Left hindlimb (tissue), 1 donor: ENCODE measurements at places on chromosomes 3 and 15.

- DNase-seq, result no peak
Measured at GRCh38 chr3:96915445-96915844, 101.1 kb downstream of the EPHA6 start.

- no peak for DNase-seq
Measured at GRCh38 chr3:59611649-59612443, 562.0 kb upstream of the CFAP20DC start.

- DNase-seq, result no peak
Measured at GRCh38 chr3:62229908-62230307, 143.4 kb downstream of the FEZF2 start.

DNA sequence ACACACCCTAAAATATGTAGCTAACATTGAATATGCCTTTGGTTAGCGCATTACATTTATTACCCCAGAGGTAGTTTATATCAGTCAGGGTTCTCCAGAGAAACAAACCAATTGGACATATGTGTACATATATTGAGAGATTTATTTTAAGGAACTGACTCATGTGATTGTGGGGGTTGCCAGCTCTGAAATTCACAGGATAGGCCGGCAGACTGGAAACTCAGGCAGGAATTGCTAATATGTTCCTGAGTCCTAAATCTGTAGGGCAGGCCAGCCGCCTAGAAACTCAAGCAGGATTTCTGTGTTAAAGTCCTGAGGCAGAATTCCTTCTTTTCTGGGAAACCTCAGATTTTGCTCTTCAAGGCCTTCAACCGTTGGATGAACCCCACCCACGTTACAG, 189.7 kb downstream of the CDIN1 start:
- no peak for DNase-seq

- no peak for DNase-seq
Measured at GRCh38 chr3:175077216-175077615, 218.1 kb downstream of the NAALADL2 start.

- peak; percentile 80 for DNase-seq
Measured at GRCh38 chr15:33022629-33023028, 171.9 kb downstream of the FMN1 start.

GRCh38 chr3:161700998-161701397, 204.4 kb downstream of the OTOL1 start:
- DNase-seq, result no peak

GRCh38 chr3:43031889-43032545, 52.9 kb downstream of the GASK1A start:
- DNase-seq, result no peak

DNA sequence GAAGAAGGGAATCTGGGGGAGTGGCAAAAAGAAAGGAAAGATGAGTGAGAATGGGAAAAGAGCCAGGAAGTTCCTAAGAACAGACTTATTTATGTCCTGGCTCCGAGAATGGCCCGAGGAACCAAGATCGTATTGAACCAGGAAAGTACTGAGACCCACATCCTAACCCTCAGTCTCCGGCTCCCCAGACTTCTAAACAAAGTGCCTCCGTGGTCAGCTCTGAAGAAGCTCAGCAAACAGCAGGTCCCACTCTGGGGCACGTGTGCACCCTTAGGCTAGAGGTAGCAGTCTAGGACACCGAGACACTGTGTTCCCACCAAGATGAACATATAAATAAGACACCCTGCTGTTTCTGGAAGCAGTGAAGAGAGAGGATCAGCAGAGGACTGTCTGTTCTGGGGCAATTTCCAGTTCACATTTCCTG, 307.4 kb downstream of the NTRK3 start:
- no peak for DNase-seq

- no peak for DNase-seq
Measured at GRCh38 chr3:23489300-23490158, 286.4 kb downstream of the UBE2E2 start.

GRCh38 chr3:69671082-69671952, 67.9 kb upstream of the MITF start:
- DNase-seq, result no peak

DNA sequence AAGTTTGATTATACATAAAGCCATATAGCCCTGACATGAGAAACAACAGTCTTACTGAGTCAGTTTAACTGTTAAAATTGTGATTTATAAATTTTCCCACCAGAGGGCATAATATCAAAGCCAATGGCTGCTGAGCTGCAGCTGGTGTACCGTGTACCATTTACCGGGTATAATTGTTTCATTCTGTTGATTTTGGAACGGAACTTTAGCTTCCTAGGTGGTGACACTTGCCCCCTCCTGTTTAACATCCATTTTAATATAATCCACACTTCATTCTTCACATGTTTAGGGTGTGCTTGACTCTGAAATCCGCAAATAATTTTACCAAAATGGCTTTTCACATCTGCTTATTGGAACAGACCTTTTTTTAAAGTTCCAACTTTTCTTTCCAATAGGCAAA, 72.8 kb downstream of the SLC9A9 start:
- DNase-seq, result no peak

DNA sequence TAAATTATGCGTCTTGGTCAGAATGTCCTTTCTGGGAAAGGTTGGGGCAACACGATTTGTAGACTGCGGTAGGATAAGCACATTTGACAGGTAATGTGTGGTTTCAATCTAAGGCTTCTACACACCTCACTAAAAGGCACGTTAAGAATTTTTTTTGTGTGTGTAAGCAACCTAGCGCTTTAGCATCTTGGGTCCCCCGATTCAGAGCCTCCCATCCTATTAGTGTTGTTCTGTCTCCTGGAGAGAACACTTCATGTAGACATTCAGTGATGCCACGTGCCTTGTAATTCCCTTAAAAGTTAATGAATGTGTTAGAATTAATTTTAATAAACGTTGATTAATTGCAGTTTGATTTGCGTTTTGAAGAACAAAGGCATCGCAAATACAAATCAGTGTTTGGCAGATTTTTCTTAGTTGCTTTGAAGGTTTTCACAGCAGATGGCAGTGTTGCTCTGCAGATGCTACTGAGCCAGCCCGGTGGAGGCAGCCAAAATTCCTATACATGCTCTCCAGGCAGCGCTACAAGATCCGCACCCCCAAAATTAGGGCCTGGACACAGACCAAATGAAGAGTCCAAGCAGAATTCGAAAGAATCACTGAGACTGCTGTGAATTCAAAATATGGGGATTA, 63.5 kb downstream of the OTOL1 start:
- DNase-seq, result peak; percentile 64

DNA sequence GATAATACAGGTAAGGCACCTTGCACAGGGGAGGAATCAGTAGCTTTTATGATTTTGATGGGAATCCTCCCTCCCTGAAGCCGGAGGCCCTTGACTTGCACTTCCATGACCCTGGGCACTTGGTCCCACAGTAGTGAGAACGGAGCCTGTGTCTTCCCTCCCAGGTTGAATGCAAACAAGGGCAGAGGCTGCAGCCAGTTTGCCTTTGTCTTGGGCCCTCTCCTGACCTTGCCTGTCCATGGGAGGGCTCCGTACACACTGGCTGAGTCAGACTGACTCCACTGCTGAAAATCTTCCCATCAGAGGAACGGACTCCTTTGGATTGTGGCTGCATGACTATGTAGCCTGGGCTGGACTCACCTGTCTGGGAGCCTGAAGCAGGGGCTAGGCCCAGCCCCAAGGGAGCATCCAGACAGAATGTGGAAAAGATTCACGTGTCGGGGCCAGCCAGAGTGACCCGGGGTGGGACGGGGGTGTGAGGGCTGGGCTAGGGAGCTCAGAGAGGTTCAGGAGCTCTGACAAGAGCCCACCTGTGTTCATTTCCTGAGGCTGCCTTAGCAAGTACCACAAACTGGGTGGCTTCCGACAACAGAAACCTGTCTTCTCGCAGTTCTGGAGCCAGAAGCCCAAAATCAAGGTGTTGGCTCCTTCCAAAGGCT, 9.5 kb downstream of the TBC1D21 start:
- peak; percentile 14 for DNase-seq

- DNase-seq, result peak; percentile 56
Measured at GRCh38 chr15:101168463-101168824, 83.4 kb downstream of the CHSY1 start.

- no peak for DNase-seq
Measured at GRCh38 chr3:126021224-126021623, 52.2 kb downstream of the ROPN1B start.

DNA sequence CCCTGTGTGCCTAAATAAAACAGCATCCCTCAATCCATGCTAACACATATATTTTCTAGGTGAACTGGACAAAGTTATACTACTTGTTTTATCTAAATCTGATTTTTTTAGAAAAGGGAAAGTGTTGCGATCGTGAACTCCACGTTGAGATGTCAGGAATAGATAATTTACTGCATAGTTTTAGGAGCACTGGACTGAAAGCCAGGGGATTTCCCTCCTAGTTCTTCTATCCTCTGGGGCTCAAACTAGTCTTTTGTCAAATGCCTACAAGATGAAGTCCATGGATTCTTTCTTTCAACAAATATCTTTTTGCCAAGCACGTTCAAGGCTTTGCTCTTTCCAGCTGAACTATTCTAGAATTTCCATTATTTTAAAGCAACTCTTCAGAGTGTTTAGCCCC, 617 bp upstream of the HPS3 start:
- no peak for DNase-seq

DNA sequence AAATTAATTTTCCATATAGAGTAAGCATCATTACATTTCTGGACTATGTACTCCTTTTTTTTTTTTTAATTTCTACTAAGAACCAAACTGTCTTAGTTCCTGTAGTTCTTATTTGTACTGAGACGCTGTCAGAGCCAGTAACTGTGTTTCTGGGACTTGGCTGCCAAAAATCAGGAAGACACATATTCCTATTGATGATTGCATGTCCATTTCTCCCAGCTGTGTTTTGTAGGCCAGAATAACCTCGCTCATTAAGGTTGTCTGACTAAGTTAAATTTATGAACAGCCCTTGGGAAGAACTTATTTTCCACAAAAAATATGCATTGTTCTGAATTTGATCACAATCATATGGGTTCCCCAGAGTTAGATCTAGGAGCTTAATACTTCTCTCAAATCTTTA, 29.5 kb downstream of the PLSCR5 start:
- DNase-seq, result no peak

- DNase-seq, result no peak
Measured at GRCh38 chr3:134904241-134904771, 109.2 kb downstream of the EPHB1 start.

DNA sequence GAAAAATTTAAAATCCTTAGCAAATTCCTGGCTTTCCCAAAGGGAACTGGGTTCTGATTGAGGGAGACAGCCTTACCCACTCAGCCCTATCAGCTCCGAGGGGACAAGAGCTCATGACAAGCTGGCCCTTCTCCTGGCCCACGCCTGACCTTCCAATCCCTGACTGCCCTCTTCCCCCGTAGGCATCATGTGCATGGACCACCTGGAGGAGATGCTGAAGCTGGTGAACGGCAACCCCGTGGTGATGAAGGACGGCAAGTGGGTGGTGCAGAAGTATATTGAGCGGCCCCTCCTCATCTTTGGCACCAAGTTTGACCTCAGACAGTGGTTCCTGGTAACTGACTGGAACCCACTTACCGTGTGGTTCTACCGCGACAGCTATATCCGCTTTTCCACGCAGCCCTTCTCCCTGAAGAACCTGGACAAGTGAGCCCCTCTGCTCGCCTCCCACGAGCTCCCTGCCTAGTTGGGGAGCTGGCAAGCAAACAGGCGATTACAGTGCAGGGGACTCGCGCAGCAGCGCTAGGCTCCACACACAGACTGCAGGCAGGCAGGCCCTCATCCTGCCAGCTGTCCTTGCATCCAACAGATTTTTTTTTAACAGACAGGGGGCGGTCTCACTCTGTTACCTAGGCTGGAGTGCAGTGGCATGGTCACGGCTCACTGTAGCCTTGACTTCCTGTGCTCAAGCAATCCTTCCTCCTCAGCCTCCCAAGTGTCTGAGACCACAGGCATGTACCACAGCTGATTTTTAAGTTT, 16.8 kb downstream of the RPUSD3 start:
- DNase-seq, result no peak

GRCh38 chr3:56366641-56367162, 101.6 kb downstream of the ERC2 start:
- DNase-seq, result no peak

DNA sequence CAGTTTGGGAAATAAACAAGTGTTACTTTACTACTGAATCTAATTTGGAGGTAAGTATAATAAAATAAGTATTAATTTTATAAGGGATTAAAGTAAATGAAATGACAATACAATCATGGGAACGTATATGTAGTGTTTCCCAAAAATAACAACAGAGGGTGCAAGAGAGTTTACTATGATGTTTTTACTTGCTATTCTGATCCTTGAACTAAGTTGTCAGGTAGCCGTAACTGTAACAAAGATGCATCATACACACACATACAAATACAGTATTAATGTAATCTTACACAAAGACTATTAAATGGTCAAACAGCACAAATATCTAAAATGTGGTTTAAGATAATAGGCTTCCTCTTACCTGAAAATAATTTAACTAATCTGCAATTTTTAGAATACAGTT, 311.4 kb downstream of the TBC1D5 start:
- DNase-seq, result no peak

DNA sequence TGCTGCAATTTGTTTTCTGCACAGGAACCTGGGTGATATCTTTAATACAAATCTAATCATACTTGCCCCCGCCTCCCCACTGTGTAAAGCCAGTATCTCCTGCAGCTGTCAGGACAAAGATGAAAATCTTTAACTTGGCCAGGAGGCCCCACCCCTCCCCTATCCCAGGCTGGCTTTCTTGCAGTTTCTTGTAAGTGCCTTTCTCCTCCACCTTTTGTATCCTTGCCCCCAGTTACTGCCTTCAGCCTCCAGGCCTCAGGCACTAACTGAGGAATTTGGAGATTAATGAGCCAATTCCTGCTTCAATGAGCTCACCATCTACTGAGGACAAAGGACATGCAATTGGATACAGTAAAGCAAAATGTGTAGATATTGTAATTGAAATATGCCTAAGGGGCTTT, 6.5 kb downstream of the GCSAM start:
- no peak for DNase-seq

DNA sequence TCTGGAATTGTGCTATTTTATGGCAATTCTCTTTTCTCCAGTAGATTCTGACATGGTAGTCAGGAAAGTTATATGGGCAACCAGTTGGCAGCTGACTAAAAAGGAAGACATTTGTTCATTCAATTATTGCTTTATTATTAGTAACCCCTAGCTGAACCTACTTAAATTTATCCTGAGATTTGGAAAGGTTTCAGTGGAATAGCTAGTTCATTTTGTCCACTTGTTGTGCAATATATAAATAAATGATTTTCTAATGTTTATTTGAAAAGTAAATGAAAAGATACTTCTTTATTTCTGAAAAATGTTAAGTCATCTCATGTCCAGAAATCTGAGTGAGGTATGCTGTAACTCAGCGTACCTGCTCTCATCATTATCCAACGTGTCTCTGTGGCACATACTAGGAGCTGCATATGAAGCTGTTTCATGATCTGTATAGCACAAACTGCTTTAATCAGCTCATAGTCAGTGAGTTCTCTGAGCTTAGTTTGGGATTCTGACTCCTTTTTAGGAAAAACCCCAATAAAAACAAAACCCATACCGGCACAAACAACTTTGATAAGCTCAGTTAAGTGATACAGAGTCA, 35.9 kb downstream of the RARB start:
- no peak for DNase-seq
